ENCODE measurements at places on chromosomes 2 and 18.

DNA sequence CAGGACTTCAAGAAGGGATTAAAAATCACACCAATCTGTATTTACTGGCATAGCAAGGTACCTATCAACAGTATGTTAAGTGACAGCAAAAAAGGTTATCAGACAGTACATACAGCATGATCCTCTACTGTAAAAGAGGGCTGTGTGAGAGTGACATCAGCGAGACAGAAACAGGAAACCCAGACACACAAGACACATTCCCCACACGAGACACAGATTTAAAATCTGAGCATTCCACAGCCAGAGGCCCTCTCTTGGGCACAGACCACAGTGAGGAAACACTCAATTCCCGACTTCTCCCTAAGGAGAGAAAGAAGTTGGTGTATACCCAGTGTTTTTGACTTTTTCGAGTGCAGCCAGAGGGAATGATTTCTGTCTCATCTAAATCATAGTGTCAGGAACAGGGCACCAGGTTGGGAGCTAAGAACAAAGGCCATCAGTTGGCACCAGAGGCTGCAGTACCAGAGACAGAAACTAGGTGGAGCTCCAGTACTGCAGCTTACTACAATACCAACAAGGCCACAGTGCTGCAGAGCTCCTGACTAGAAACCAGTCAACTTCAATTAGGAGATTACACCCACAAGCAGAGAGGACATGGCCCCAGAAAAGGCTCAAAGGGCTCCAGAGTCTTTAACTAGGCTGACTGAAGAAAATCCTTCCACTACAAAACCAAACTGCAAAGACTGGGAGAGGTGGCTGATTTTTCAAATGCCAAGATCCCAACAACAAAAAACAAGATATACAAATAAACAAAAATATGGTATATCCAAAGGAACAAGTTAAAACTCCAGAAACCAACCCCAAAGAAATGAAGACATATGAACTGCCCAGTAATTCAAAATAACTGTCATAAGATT, 41.0 kb downstream of the UNC50 start:
- peak; percentile 86 for DNase-seq

GRCh38 chr2:158599609-158600008, 142.9 kb downstream of the PKP4 start:
- no peak for DNase-seq

GRCh38 chr18:43175257-43175656, 59.8 kb upstream of the RIT2 start:
- no peak for DNase-seq

GRCh38 chr2:231709981-231710798, 1.9 kb downstream of the PTMA start:
- peak; percentile 92 for DNase-seq

GRCh38 chr2:209840434-209840833, 68.8 kb downstream of the UNC80 start:
- no peak for DNase-seq

DNA sequence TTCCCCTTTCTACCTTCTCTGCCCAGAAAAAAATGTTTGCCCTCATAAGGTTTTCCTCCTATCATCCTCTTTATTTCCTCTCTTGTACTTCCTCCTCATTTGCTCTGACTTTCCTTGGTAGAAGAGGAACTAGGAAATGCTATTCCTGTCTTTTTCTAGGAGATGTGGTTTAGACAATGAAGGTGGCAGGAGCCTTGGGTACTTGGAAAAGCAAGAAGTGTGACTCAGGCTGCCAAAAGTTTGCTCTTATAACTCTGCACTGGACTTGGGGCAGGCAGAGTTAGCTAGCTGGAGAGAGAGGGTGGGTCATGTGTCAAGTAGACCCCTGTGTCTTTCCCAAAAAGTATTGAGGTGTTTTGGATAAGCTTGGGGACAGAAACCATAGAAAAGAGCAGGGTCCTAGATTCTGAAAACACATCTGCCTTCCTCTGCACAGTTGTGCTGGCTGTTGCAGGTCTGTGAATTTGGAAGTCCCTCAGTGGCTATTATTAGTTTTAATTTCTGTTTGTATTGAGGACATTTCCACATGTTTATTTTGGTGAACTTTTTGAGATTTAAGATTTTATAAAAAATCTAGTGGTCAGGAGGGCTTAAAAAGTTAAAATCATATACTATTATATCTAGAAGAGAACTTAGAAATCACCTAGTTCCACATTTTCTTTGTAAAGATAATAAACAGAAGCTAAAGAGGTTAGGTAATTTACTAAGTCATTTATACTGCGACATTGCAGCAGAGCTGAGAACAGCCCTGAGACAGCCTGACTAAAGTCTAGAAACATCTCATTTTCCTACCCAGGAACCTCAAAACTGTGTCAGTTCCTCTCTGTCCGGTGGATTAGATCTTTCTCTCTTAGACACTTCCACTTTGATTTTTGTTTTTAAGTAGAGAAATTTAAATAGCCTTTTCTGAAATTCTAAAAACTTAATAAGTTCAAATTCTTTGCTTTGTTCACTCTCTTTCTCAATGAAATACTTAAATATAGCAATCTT, 16.0 kb downstream of the INSIG2 start:
- DNase-seq, result no peak

DNA sequence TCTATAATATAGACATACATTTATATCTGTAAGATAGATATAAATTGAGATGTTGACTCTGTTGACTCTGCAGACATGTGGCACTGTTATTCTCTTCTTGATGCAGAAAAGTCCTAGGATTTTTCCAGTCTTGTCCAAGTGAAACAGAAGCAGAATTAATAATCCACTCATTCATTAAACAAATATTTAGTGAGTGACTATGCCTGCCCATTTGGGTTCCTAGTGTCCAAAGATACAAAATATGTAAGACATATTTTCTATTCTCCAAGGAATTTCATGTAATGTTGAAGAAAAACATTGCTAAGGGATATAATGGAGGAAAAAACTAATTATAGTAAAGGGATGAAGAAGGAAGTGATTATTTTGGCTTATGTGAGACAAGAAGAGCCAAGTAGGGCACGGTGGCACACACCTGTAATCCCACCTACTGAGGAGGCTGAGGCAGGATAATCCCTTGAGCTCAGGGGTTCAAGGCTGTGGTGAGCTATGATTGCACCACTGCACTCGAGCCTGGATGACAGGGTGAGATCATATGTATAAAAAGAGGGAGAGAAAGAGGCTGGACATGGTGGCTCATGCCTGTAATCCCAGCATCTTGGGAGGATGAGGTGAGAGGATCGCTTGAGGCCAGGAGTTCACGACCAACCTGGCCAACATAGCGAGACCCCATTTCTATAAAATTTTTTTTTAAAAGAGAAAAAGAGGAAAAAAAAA, 19.9 kb upstream of the PLEKHH2 start:
- DNase-seq, result no peak

- DNase-seq, result no peak
Observed at GRCh38 chr2:101511381-101511780, 36.5 kb upstream of the RFX8 start.

GRCh38 chr2:157441072-157441454, 2.8 kb downstream of the CYTIP start:
- no peak for DNase-seq

DNA sequence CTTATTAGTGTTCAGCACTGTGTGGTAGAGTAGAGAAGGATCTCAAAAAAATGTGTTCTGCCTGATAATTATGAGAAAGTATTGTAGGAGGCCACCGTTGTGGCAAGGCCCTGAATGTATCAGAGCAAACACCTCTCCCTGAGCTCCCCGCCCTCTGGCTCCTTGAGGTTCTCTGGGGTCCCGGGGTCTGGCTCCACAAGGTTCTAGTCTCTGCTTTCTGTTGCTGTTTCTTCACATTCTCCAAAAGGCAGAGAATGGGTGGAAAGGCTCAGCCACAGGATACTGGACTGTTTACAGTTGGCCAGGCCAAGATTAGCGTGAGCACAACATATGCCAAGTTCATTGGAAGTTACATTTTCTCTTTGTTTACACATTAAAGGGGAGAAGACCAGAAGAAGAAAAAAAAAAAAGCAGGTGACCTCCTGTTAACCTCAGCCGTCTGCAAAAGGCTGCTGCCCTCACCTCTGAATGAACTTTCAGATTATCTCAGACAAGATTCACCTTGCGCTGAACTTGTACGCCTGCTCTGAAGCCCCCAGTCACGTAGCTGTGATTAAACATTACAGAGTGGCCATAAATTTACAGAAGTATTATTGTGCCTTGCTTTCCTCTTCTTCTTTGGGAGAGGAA, 56.6 kb upstream of the CYP26B1 start:
- no peak for DNase-seq

- no peak for DNase-seq
Observed at GRCh38 chr18:63515801-63516200, 26.4 kb upstream of the SERPINB12 start.

DNA sequence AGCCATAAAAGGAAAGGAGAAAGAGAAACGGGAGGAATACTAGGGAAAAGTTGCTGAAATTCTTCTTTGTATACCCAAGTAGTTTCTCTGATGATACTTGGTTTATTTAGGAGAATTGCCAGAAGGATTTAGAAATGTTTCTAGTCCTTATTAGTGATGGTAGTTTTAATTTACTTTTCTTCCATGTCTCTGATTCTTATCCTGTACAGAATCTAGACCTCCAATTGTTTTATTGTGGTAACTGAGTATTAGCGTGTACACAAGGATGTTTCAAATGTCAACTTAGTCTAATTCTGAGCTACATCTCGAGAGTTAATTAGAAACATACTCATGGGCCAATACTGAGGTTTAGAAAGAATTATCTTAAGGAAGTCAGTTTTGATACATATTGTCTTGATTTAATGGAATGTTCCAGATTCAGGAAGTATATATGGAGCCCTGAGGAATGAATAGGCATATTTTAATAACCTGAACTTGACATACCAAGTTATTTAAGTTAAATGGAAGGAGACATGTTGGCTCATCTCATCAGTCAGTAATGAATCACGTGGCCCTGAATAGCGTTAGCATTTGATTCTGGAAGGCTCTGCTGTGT, 219.6 kb downstream of the LTBP1 start:
- DNase-seq, result no peak

GRCh38 chr2:70203086-70203485, 12.3 kb upstream of the C2orf42 start:
- no peak for DNase-seq

GRCh38 chr2:171307560-171307959, 126.2 kb downstream of the METTL8 start:
- DNase-seq, result no peak

GRCh38 chr2:219277703-219278654, 1.2 kb upstream of the DNAJB2 start:
- peak; percentile 92 for DNase-seq

DNA sequence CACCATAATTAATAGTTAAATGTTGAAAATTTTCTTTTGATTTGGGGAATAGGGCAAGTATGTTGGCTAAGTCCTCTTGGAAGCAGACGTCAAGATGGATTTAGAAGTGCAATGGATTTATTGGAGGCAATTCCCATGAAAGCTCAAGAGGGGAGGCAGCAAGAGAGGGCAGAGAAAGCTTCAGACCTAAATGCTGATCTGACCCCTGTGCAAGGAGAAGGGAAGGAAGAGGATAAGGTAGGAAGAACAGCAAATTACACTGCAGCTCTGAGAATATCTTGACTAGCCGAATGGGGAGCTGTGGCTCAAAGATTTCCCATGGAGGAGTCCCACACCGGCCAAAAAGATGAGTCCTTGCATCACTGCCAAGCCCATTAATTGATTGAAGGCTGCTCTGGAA, 46.9 kb upstream of the ATP8B1 start:
- no peak for DNase-seq

DNA sequence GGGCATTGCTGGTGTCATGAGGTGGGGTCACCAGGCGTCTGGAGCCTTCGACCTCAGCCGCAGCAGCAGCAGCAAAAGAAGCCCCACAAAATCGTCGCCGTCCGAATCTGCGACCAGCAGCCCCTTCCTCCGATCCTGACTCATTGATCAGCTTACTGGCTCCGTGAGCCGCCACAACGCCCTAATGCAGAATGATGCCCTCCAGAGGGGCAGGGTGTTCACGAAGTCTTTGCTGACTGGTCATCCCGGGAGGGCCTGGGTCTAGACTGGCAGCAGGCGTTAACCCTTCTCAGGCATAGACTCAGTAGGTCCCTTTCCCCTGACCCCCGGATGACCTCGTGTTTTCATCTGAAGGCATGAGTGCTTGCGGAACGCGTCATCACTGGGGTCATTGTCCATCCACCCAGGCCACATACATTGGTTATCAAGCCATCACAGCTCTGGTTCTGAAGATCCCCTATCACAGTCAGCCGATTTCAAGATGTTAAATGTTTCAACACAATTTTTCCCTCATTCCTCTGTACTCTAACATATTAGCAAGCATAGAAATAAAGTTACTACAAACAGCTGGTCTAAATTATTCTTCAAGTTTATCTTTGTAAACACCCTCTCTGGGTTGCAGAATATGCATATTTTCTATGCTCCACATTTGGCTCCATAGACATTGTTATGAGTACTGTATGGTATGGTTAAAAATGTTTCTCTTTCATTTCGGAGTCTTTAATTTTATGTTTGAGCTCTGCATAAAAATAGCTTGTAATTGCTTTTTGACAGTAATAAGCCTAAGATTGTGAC, 83.3 kb upstream of the SALL3 start:
- DNase-seq, result no peak

DNA sequence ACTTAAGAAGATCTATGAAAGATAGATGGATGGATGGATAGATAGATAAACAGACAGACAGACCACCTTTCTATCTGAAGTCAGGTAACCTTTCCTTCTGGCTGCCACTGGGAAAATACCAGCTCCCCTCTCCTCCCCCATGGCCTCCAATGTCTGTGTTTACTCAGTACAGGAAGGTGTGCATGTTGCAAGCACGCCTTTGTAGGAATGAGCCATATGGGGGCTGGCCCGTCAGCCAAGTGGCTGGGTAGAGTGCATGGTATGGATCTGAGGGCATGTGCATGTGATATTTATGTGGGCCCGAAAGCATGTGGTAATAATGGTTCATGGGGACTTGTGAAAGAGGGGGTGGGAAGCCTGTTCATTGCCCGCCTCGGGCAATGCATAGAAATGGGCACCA, 109.2 kb upstream of the FZD7 start:
- DNase-seq, result no peak

GRCh38 chr18:79520478-79521390, 125.0 kb downstream of the NFATC1 start:
- DNase-seq, result no peak

- no peak for DNase-seq
Observed at GRCh38 chr2:67565761-67566160, 168.6 kb downstream of the ETAA1 start.

- no peak for DNase-seq
Observed at GRCh38 chr18:70181015-70181414, 24.5 kb downstream of the RTTN start.

GRCh38 chr2:20414806-20415205, 32.1 kb upstream of the RHOB start:
- DNase-seq, result peak; percentile 46

DNA sequence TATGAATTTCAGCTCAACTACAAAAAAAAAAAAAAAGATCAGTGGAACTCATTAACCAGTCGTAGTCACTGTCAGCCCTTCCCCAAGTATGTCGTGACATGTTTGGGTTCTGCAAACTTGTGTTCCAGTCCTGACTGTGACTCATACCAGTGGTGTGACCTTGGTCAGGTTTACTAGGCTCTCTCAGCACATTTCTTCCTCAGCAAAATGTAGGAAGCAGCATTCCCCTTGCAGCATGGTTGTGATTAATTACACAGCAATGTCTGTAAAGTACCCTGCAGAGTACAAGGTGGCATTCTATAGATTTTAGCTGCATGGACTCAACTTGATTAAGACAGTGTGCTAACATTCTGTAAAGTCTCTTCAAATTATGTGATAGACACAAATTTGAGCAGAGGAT, 156.9 kb downstream of the LAMA1 start:
- no peak for DNase-seq

GRCh38 chr2:15357186-15357585, 203.9 kb downstream of the NBAS start:
- DNase-seq, result no peak

All from sigmoid colon (tissue), 7 donors.